ENCODE measurements at places on chromosomes 11 and 22.

- DNase-seq, result no peak
Measured at GRCh38 chr22:43540529-43540923, 128.7 kb downstream of the MPPED1 start.

DNA sequence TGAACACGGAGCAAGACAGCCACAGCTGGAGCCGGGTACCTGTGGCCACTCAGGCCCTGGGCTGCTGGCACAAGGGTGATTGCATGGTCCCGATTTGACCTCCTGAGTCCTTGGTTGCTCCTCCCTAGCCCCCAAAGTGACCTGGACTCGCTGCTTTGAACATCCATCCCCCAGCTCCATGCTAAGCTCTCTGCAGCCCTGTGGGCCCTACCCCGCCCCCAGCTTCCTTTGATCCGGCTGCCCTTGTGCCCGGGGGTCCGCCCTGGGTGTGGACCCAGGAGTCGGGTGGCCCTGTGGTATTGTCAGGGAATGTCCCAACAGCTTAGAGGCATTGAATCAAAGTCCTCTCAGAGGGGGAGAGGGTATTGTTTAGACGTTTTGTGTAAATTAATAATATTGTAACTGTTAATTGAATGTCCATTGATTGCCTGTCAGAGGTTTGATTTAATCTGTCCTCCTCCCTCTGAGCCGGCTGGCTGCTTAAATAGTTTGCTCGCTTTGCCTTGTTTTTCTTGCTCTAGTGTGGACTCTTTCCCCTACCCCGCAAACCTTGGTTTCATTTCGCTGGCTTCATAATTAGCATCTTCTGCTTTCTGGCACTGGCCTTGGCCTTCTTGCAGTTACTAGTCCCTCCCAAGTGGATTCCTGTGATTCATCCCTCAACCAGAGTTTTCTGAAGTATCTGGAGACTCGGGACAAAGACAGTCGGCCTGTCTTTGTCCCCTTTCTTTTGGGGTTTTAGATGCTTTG lies 20.7 kb downstream of the GRIK4 start:
- no peak for DNase-seq

DNA sequence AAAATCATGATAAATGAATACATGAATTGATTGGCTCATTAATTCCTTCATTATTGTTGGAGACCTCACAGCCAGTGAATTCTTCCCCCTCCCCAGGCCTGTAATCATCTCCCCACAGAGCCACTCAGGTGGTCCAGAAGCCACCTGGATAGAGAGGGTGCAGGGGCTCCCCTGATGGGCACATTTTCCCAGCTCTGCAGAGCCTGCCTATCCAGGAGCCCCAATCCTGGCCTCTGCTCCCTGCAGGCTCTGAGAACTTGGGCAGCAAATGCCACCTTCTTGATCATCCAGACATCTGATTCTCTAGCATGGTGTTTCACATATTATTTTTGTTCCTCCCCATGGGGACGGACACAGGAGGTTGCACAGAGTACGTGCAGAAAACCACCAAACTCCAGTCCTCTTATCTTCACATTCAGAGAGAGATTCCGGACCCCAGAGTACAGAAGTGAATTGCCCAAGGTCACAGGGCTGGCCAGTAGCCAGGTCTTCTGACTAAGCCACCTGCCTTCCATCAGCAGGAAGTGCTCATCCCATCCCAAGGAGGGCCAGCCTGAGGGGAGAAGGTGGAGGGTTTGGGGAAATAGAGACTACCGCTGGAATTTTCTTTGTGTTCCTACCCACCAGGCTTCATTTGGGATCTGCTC lies 348.0 kb downstream of the BUD13 start:
- no peak for DNase-seq

DNA sequence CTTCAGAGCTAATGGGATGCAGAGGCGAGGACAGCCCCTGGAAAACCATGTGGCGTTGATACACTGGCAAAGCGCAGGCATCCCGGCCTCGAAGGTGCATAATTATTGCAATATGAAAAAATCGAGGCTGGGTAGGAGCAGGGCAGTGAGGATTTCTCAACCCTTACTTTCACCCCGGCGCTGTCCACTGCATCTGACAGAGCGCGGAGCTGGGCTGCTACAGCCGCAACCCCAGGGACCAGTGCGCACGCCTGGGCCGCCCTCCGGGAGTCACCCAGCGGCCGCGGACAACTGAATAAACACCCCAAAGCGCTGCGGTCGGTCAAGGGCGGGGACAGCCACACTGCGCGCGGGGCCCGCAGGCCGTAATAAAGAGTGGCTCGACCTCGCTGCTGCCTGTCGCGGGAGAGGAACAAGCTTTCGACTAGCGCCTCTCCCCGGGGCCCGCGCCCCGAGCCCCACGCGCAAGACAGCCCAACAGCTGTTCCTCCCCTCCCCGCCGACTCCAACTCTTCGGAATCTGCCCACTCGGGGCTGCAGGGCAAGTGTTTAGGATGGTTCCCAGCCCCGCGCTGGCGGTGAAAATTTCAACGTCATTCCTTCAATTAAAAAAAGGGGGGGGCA lies 3.6 kb upstream of the WT1 start:
- no peak for DNase-seq

DNA sequence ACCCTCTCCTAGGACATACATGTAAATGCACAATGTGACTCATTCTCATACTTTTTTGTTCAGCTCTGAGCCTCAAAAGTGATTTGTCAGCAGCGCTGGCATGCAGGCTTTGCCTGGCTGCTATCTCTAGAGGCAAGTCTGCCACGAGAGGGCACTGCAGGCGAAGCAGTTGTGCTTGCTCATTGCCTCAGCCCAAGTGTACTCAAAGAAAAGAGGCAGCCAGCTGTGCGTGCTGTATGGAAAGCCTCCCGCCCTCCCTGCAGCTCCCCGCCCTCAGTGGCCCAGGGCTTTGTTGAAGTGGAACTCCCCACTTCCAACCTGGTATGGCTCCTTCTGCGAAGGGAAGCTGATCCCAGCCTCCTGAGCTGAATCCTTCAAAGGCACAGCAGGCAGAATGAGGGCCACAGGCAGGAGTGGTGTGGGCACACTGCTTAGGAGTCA lies 16.3 kb downstream of the SDHAF2 start:
- peak; percentile 75 for DNase-seq

GRCh38 chr11:5280582-5281102 lies 10.9 kb upstream of the HBE1 start:
- DNase-seq, result no peak

DNA sequence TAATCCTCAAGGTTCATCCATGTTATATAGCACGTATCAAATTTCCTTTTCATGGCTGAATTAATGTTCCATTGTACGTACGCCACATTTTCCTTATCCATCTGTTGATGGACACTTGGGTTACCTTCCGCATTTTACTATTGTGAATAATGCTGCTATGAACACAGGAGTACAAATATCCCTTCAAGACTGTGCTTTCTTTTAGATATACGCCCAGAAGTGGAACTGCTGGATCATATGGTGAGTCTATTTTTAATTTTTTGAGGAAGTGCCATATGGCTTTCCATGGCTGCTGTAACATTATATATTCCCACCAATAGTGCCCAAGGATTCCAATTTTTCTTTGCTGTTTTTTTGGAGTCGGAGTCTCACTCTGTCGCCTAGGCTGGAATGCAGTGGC lies 6.0 kb downstream of the MRPL40 start:
- DNase-seq, result no peak

- DNase-seq, result no peak
Measured at GRCh38 chr11:78080084-78080817, 589 bp upstream of the NDUFC2 start.

Measured in activated naive CD8-positive, alpha-beta T cell treated with anti-CD3 and anti-CD28 coated beads for 36 hours (primary cell).